ENCODE measurements at places on chromosomes 12 and 14. TPM values are rescaled to one million over a fixed set of nuclear protein-coding genes. Genes with fewer than 3 reads are reported as not detected.

- DNase-seq, result no peak
These were observed 1.3 kb downstream of the RNASE8 start for GRCh38 chr14:21058903-21059302.

- DNase-seq, result no peak
These were observed 41.2 kb downstream of the SLC25A21 start for GRCh38 chr14:37131205-37131604.

SMAGP gene
- total RNA-seq, result 51.9 TPM

AKAP6 gene
- total RNA-seq, result 4.2 TPM

NPAS3 gene
- 0.45 TPM for total RNA-seq

- no peak for DNase-seq
These were observed 186.0 kb downstream of the TMTC3 start for GRCh38 chr12:88328090-88328489.
